Activated T-helper 9 cell treated with anti-CD3 and anti-CD28 coated beads, Interleukin-2, amount 50 U/mL, for 16 hours (primary cell): ENCODE measurements at places on chromosomes 6 and 20.

DNA sequence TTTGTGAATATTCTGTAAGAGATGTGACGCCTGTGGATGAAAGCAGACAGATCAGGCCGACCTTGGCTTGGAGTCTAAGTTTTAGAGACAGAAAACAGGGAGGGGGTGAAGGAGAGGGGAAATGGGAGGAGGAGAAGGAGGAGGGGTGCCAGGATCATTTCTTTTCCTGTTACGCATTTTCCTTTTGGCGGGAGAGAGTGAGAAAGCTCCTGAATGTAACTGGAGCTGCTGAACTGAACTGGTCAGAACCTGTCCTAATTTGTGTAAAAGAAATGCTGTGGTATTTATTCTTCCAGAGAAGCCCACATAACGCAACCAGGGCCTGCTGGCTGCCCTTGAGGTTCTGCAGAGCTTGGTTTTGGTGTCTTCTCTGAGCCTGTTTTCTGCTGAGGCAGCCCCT lies 41.9 kb downstream of the UTRN start:
- DNase-seq, result no peak

GRCh38 chr6:137305691-137306090 lies 86.5 kb upstream of the IFNGR1 start:
- DNase-seq, result no peak

DNA sequence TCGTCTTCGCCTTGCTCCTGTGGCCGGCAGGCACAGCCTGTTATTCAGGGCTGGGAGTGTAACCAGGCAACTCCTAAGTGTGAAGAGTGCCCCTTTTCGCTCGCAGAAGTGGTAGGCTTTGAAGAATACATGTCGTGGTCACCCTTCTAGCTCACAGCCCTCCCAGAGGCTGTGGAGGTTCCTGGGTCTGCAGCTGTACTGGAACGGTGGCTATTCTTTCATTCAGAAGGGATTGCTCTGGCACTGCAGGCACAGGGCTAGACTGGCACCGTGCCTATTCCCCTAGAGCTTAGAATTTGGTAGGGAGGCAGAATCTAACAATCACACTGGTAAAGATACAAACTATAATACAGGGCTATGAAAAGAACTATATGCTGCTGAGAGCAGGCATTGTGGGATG lies 1.1 kb upstream of the SRSF12 start:
- no peak for DNase-seq

- no peak for DNase-seq
These were observed 42.1 kb upstream of the SYNCRIP start for GRCh38 chr6:85684809-85685171.

GRCh38 chr6:149761438-149761837 lies 11.9 kb downstream of the PCMT1 start:
- DNase-seq, result no peak

DNA sequence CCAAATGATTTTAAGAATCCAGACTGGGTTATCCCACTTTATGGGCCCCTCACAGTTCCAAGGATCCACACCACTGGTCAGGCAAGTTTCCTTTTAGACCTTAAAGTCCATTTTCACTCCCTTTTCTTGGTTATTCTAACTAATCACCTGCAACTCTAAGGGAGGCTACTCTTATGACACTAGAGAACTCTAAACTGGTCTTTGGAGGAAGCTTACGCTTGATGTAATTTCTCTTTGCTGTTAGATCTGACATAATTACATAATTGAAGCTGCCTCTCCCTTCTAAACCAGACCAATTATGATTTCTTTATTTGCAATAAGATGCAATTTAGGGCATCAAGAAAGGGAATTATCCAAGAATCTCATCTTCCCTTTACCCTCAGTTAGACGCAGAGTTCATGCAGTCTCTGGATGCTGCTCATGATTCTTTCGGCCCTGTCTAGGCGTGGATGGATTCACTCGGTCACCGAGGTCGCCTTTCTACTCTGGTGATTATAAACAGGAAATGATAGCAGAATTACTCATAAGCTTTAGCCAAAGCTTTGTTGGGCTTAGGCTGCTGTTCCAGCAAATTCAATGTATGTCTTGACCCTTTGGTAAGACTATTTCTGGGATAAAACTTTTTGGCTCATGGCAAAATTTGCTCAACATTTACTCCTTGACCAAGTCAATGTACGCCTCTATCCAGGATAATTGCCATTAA lies 166.4 kb upstream of the PRND start:
- DNase-seq, result no peak

GRCh38 chr6:165184192-165184979 lies 125.0 kb downstream of the C6orf118 start:
- no peak for DNase-seq

DNA sequence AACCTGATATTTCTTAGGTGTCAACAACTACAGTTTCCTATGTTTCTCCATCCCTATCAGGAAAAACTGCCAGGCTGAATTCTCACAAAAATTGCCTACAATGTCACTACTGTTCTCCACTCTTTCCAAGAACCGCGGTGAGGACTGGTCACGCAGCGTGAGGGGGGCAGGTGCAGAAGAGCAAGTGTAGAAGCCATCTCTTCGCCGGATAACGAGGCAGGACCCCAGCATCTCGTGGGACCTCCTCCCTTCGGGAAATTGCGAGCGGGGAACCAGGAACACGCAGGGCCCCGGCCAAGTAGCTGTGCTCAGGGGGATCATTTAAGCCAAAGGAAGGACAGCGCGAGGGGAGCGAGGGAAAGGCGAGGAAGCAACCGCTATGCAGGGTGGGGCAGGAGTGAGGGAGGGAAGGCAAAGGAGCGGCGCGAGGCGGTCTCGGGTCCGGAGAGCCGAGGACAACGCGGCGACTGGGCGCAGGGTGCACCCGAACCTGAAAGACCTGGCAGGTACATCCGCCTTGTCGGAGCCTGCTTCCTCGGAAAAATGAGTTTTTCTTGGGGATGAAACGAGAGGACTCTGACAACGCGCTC lies 559 bp downstream of the APMAP start:
- DNase-seq, result no peak

- no peak for DNase-seq
These were observed 151.1 kb upstream of the HCRTR2 start for GRCh38 chr6:55023230-55023629.

GRCh38 chr6:45743028-45743615 lies 272.5 kb downstream of the CLIC5 start:
- DNase-seq, result no peak

GRCh38 chr6:55576811-55577210 lies 2.2 kb downstream of the HMGCLL1 start:
- DNase-seq, result no peak
